Nephron progenitor cell (in vitro differentiated cells): ENCODE measurements at places on chromosomes 5 and 9.

- DNase-seq, result no peak
- H3K36me3 ChIP-seq, result peaks cover 9% of the 10 kb centered on the region
- peaks cover 78% of the 10 kb centered on the region for H3K4me1 ChIP-seq
- H3K27ac ChIP-seq, result peak overlapping the region; percentile 39
- H3K4me3 ChIP-seq, result no peak overlapping the region
- peaks cover 2% of the 10 kb centered on the region for H3K27me3 ChIP-seq
These were observed 8.6 kb downstream of the RAPGEF1 start for GRCh38 chr9:131731237-131731636.

DNA sequence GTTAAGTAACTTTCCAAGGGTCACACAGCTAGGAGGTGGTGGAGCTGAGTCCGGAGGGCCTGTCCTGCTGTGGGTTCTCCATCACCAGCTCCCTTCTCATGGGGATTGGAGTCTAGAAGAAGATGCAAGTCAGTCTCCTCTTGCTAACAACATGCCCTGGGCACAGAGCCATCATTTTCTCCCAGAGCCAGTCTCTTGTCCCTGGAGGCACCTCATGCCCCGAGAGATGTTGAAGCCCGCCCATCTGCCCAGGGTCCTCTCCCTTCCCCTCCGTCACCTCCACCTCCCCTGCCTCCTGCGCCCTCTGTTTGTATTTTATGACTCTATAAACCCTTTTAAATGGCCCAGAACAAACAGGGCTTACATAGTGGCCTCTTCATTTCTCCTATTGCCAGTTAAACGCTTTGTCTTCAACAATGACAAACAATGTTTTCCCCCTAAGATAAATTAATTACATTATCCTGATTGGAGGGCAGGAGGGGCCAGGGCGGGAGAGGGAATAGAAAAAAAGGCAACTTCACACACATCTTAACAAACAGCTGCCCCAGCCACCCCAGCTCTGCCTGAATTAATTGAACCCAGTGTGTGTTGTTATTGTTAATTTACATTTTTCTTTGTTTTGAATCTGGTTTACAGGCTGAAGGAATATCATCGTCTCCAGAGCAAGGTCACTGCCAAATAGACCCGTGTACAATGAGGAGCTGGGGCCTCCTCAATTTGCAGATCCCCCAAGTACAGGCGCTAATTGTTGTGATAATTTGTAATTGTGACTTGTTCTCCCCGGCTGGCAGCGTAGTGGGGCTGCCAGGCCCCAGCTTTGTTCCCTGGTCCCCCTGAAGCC is 55.8 kb downstream of the ASS1 start:
- H3K4me3 ChIP-seq, result peak overlapping the region; percentile 23
- H3K27ac ChIP-seq, result peak overlapping the region; percentile 83
- H3K4me1 ChIP-seq, result peaks cover 50% of the 10 kb centered on the region
- peaks cover 4% of the 10 kb centered on the region for H3K36me3 ChIP-seq
- DNase-seq, result no peak
- peaks cover 11% of the 10 kb centered on the region for H3K27me3 ChIP-seq

GRCh38 chr9:133945977-133946753 is 46.0 kb downstream of the VAV2 start:
- H3K4me1 ChIP-seq, result peaks cover 72% of the 10 kb centered on the region
- peaks cover 4% of the 10 kb centered on the region for H3K36me3 ChIP-seq
- H3K27me3 ChIP-seq, result peaks cover 10% of the 10 kb centered on the region
- no peak overlapping the region for H3K4me3 ChIP-seq
- peak; percentile 13 for DNase-seq

- no peak overlapping the region for H3K4me3 ChIP-seq
- H3K27ac ChIP-seq, result no peak overlapping the region
- no peaks in the 10 kb centered on the region for H3K36me3 ChIP-seq
- H3K27me3 ChIP-seq, result peaks cover 3% of the 10 kb centered on the region
- no peak for DNase-seq
These were observed 212.0 kb downstream of the DMRT2 start for GRCh38 chr9:1261879-1262766.

DNA sequence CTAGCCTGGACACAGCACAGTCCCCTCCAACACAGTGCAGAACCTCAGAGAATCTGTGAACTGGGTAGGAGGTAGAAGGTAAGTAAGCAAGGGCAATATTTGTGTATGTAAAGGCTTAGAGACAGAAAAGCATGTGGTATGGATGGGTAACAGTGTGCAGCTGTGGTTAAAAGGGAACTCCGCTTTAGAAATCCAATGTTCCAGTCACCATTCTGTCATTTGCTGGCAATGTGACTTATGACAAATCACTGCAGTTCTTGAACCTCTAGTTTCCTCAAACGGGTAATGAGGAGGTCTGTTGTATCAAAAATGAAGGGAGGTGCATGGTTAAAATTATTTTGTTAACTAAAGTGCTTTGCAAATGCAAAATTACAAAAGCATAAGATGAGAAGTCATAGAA is 125.5 kb upstream of the IFNE start:
- H3K4me1 ChIP-seq, result no peaks in the 10 kb centered on the region
- peaks cover 8% of the 10 kb centered on the region for H3K27me3 ChIP-seq
- H3K27ac ChIP-seq, result no peak overlapping the region
- no peak overlapping the region for H3K4me3 ChIP-seq
- H3K36me3 ChIP-seq, result no peaks in the 10 kb centered on the region

GRCh38 chr5:94481059-94481458 is 137.3 kb downstream of the KIAA0825 start:
- DNase-seq, result no peak
- H3K4me3 ChIP-seq, result no peak overlapping the region
- no peaks in the 10 kb centered on the region for H3K4me1 ChIP-seq
- no peaks in the 10 kb centered on the region for H3K36me3 ChIP-seq
- no peak overlapping the region for H3K27ac ChIP-seq

GRCh38 chr9:136543830-136544547 is 1.9 kb downstream of the NOTCH1 start:
- DNase-seq, result no peak
- no peak overlapping the region for H3K27ac ChIP-seq
- peaks cover 11% of the 10 kb centered on the region for H3K36me3 ChIP-seq
- peak overlapping the region; percentile 86 for H3K4me3 ChIP-seq
- H3K27me3 ChIP-seq, result no peaks in the 10 kb centered on the region
- H3K4me1 ChIP-seq, result peaks cover 64% of the 10 kb centered on the region

DNA sequence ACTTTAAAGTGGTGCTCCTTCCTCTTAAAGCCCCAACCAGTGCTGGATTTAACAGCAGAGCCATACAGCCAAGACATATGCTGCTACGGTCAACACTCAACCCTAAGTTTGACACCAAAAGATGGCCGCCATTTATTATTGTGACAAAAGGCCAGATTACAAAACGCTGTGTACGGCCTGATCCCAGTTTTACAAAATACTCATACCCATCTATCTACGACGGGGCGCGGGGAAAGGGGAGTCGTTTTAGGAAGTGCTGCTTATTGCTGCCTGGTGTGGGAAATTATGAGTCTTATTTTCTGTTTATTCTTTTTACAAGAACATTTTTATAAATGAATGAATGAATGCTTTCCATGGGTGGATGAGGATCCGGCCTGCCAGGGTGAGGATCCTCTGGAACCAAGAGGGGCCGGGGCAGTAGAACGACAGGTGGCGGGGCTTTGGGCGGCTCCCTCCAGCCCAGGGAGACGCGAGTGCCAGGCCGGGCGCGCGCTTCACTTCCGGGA is 457 bp upstream of the IDNK start:
- peaks cover 24% of the 10 kb centered on the region for H3K4me1 ChIP-seq
- no peak overlapping the region for H3K27ac ChIP-seq
- H3K36me3 ChIP-seq, result peaks cover 9% of the 10 kb centered on the region
- peaks cover 9% of the 10 kb centered on the region for H3K27me3 ChIP-seq
- peak overlapping the region; percentile 87 for H3K4me3 ChIP-seq

- H3K36me3 ChIP-seq, result no peaks in the 10 kb centered on the region
- no peak overlapping the region for H3K27ac ChIP-seq
- H3K4me1 ChIP-seq, result peaks cover 8% of the 10 kb centered on the region
These were observed 303.1 kb downstream of the DMRT2 start for GRCh38 chr9:1353291-1353690.

DNA sequence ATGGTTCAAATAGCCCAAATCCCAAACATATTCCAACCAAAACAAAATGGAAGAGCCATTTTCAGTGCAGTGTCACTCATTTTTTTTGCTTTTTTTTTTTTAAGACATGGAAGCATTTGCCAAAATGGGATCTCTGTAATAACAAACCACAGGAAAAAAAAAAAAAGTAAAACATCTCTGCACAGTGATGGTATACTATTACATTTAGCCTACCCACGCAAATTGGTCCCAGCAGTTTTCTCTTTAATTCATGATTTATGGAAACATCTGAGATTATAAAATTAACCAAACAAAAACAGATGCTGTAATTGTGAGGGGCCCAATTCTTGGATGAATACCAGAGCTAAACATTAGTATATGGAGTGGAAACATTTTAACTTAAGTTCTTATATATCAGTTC is 566.6 kb downstream of the ZNF608 start:
- H3K27ac ChIP-seq, result no peak overlapping the region
- DNase-seq, result no peak
- peaks cover 9% of the 10 kb centered on the region for H3K36me3 ChIP-seq
- H3K4me3 ChIP-seq, result no peak overlapping the region
- H3K27me3 ChIP-seq, result no peaks in the 10 kb centered on the region

GRCh38 chr5:1923766-1924165 is 41.0 kb upstream of the IRX4 start:
- no peak for DNase-seq
- H3K27me3 ChIP-seq, result peaks cover 32% of the 10 kb centered on the region
- no peak overlapping the region for H3K27ac ChIP-seq
- peaks cover 8% of the 10 kb centered on the region for H3K4me1 ChIP-seq

GRCh38 chr5:89178541-89178940 is 295.6 kb upstream of the MEF2C start:
- H3K4me1 ChIP-seq, result no peaks in the 10 kb centered on the region
- no peaks in the 10 kb centered on the region for H3K36me3 ChIP-seq
- H3K27me3 ChIP-seq, result peaks cover 3% of the 10 kb centered on the region
- no peak for DNase-seq
- H3K4me3 ChIP-seq, result no peak overlapping the region

DNA sequence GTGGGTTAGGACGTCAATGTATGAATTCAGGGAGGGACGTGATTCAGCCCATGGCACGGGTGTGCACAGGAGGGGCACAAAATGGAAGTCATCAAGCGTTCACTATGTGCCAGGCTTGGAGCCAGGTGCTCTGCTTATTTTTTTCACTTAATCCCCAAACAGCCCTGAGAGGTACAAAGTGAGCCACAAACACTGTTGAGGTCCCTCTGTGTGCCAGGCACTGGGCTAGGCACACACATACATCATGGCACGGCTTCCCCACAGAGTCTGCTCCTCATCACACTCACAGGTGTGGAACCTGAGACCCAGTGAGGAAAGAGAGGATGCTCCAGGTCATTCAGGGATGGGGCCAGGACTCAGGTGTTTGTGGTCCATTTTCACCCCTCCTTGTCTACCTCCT is 68.1 kb downstream of the GALNT12 start:
- peaks cover 17% of the 10 kb centered on the region for H3K27me3 ChIP-seq
- DNase-seq, result no peak
- no peak overlapping the region for H3K4me3 ChIP-seq
- no peak overlapping the region for H3K27ac ChIP-seq
- H3K4me1 ChIP-seq, result peaks cover 9% of the 10 kb centered on the region

DNA sequence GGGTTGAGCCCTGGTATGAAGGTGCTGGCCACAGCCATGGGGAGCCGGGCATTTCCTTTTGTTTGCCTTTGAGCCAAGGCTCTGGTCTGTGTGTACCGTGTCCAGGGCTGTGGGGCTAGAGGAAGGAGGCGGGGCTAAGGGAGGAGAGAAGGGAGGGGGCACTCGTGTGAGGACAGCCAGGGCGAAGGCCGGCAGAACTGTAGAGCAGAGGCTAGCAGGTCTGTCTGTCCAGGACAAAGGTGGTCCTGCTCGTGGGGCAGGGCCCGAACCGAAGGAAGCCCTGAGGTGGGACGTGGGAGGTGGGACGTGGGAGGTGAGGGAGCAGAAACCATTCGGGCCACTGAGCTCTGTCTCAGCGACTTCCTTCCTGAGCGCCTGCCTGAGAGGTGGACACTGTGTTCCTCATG is 41.3 kb upstream of the TESK1 start:
- peak overlapping the region; percentile 88 for H3K27ac ChIP-seq
- peak overlapping the region; percentile 59 for H3K4me3 ChIP-seq
- H3K4me1 ChIP-seq, result peaks cover 17% of the 10 kb centered on the region
- peaks cover 5% of the 10 kb centered on the region for H3K36me3 ChIP-seq
- peak; percentile 57 for DNase-seq

DNA sequence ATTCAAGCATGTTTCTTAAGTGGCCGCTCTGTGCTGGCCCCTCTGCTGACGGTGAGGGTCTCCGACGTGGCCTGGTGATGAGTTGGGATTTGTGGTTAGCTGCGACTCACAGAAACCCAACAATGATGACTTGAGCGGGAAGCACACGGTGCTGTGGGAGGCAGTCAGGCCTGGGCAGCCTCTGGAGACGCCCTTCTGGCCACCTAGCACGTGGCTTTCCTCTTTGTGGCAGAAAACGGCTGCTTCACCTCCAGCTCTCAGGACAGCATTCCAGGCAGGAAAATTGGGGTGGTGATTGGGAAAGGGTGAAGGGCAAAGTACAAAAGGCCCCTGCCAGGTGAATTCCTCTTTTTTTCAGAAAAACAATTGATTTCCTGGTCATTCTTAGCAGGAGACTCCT is 17.5 kb upstream of the IER5L start:
- peaks cover 21% of the 10 kb centered on the region for H3K27me3 ChIP-seq
- peaks cover 8% of the 10 kb centered on the region for H3K36me3 ChIP-seq
- peaks cover 29% of the 10 kb centered on the region for H3K4me1 ChIP-seq
- H3K4me3 ChIP-seq, result no peak overlapping the region
